NCI-H1694 treated with DMSO at 0.1 percent for 48 hours (cell line): ENCODE measurements at places on chromosomes 12 and 14.

- DNase-seq = no peak
Observed at GRCh38 chr12:48997719-48998496, 1.3 kb downstream of the DDN start.

DNA sequence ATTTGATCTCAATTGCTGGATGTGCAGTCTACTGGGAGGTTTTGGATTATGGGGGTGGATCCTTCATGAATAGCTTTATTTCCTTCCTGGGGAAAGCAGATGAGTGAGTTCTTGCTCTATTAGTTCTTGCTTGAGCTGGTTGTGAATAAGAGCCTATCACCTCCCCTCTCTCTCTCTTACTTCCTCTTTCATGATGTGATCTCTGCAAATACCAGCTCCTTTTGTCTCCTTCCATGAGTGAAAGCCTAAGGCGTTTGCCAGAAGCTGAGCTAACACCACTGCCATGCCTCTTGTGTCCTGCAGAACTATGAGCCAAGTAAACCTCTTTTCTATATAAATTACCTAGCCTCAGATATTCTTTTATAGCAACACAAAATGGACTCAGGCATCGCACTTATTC, 302.7 kb downstream of the CCER1 start:
- no peak for DNase-seq

GRCh38 chr12:116150452-116150851, 127.0 kb downstream of the MED13L start:
- no peak for DNase-seq

- no peak for DNase-seq
Observed at GRCh38 chr12:60539592-60539991, 943.8 kb downstream of the SLC16A7 start.

DNA sequence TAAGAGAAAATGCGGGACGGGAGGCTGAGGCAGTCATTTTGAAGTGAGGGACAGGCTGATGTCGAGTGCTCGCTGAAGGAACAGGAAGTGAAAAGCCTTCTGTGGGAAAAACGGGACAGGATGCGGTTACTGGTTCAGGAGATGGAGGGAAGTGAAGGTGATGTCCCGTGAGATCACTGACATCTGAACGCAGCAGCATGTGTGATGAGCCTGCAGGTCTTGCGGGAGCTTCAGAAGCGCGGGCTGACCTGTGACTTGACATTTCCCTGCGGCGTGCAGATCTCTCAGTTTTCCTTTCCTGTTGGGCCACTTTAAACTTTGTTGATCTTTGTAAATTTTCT, 77.8 kb downstream of the DDX51 start:
- no peak for DNase-seq

GRCh38 chr14:90900476-90901083, 84.3 kb upstream of the TTC7B start:
- peak; percentile 54 for DNase-seq

- no peak for DNase-seq
Observed at GRCh38 chr14:51897791-51898355, 37.5 kb downstream of the GNG2 start.

GRCh38 chr12:62860501-62861411, 74.2 kb downstream of the PPM1H start:
- DNase-seq = no peak

DNA sequence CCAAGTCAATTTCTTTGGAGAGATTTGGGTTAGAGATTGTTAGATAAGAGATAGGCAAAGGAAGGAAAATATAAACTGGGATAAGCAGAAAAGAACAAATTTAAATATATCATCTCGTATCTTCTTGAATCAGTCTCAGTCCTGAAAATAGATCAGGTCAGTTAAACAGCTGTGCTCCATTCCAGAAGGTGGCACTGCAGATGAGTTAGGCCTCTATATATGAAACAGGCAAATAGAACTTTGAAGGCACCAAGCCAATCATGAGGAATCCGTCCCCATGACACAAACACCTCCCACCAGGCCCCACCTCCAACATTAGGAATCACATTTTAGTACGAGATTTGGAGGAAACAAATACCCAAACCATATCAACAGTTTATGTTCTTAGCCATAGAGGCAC, 605.5 kb upstream of the USP15 start:
- DNase-seq = no peak

GRCh38 chr12:40622246-40622838, 69.9 kb upstream of the CNTN1 start:
- DNase-seq = peak; percentile 40

- no peak for DNase-seq
Observed at GRCh38 chr12:131147894-131148293, 194.2 kb downstream of the ADGRD1 start.

- DNase-seq = peak; percentile 96
Observed at GRCh38 chr14:74922752-74923401, at the start of gene RPS6KL1. TSS of gene RPS6KL1 (minus strand) at chr14:74923260. CDS start at chr14:74921541, 1,719 bp downstream.

- DNase-seq = no peak
Observed at GRCh38 chr12:1350934-1351240, 243.5 kb downstream of the FBXL14 start.

DNA sequence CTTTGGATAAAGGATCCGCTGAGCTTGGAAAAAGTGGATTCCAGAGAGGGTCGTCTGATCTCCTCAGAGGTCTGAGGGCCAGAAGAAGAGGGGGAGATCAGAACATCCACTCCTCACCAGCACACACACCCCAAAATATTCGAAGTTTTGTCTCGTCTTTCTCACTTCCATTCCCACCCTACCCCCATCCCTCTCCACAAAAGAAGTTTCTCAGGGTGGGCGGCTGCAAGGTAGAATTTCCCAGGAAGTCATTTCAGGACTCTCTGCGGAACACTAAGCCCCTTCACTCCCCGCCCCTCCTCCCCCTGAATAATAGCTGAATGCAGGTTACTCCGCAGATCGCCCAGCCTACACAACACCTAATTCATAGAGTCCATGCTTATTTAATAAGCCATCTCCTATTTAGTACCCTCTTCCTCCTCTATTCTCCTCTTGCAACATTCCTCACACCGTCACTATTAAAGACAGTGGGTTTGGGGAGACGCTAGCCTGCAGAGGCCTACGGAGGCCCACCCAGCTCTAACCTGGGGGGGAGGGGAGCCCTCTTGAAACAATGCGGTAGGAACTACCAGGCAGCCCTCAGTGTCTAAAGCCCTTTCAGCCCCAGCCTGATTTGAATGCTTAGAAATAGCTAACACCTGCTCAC, 649 bp upstream of the SALL2 start:
- DNase-seq = no peak

DNA sequence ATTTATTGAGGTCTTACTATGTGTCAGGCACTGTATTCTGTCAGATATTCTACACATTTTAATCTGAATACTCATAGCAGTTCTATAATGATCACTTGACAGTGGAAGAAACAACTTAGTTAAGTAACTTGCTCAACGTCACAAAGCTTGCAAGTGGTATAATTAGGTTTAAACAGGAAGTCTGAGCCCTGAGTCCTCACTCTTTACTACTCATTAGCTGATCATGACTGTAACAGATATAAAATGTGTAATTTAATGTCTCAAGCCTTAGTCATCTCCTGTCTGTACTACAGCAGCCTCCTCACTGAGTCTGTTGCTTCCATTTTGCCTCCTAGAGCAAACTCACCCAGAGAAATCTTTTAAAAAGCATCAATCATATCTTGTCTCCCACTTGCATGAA, 38.9 kb downstream of the PPP4R4 start:
- DNase-seq = no peak

DNA sequence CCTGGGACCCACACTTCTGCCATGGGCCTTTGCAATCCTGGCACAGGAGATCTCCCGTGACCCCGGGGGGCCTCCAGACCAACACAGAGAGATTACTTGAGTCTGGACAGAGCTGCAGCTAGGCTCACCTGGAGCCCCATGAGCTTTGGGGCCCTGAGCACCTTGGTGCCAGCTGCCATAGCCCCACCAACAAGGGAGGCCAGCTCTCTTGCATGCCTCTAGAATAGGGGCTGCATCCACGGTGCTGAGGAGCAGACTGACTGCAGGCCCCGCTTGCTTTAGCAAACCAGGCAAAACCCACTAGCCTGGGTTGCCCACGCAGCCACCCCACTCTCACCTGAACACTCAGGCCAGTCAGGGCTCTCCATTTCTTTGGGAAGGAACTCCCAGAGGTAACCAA, 3.7 kb upstream of the OR4N2 start:
- no peak for DNase-seq

- no peak for DNase-seq
Observed at GRCh38 chr12:109677279-109677691, 36.3 kb upstream of the FAM222A start.

- peak; percentile 23 for DNase-seq
Observed at GRCh38 chr12:26028953-26029735, 70.7 kb downstream of the RASSF8 start.

GRCh38 chr12:70744178-70744577, 106.9 kb upstream of the PTPRB start:
- no peak for DNase-seq

DNA sequence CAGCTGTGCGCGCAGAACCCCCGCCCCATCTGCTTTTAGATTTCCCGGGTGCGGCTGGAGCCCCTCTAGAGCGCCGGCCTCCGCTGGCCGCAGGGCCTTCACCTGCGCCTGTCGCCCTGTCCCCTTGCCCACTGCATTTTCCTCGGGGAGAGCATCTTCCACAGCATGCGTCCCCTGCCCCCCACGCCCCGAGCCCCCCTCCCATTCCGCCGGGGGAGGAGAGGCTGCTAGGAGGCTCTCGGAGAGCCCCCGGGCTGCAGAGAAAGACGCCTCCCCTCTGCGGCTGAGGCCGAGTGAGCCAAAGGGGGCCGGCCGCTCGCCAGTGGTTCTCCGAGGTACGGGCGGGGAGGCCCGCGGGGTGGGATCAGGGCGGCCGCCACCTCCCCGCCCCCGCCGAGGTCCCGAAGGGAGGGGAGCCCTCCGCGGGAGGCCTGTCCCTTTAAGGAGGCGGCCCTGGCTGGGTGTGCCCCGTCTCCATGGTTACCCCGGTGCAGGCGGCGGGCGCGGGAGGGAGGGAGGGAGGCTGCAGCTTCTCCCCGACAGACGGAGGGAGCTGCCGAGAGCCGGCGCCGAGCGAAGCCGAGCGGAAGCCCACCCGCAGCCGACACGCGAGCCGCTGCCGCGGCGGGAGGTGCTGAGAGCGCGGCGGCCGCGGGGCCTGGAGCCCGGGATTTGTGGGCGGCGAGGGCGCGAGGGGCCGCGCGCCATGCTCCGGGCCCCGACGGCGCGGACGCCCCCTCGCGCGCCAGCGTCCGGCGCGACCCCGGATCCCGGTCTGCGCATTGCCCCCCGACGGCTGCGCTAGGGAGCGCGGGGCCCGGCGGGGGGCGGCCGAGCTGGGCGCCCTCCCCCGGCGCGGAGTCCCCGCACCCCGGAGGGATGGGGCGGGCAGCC, at the start of gene KCNH3:
KCNH3 (plus strand) TSS at position 521 of the 894 bp plus-strand sequence. CDS start 387 bp downstream, outside the sequence.
- peak; percentile 49 for DNase-seq

DNA sequence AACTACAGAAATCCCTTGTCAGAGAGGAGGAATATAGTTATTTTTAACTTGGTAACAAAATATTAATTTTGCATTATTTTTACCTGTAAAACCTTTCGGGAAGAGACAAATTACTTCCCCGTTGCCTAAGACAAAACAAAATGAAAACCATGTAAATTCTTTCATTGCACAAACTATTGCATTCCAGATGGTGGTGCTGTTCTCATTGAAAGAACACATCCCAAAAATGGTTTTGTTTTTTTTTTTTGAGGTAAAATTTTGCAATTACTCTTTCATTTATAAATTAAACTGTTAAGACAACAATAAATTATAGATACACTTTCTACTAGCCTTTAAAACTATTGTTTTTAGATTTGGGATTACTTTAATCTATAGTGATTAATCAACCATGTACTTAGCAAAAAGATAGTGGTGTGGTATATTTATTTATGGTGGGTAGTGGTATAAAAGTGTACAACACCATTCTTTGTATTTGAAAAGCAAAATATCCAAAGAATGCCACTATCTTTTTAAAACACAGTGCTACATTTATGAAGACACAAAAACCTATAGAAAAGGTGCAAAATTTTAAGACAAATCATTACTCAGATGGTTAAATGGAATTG, 115.5 kb downstream of the SLC38A1 start:
- DNase-seq = peak; percentile 19

GRCh38 chr12:57772429-57773322, at the start of gene EEF1AKMT3:
TSS of gene EEF1AKMT3 (plus strand) at chr12:57772614. CDS start at chr12:57772725, 111 bp downstream.
- DNase-seq = peak; percentile 42

DNA sequence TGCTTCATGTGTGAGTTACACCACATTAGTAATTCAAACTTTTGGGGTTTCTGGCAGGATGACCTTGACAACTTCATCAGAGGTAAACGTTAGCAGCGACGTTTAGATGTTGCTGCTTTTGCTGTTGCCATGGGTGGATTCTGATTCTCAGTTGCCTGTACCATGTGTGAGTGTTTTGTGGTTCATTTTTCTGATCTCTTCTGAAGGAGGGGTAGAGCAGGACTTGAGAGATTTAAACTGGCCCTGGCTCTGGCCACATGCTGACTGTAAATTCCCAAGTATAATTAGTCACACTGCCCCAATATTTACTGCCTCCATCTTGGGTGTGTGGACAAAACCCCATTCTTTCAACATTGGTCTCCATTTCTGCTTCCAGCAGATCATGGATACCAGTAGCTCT, 110.4 kb downstream of the ETV6 start:
- DNase-seq = no peak

DNA sequence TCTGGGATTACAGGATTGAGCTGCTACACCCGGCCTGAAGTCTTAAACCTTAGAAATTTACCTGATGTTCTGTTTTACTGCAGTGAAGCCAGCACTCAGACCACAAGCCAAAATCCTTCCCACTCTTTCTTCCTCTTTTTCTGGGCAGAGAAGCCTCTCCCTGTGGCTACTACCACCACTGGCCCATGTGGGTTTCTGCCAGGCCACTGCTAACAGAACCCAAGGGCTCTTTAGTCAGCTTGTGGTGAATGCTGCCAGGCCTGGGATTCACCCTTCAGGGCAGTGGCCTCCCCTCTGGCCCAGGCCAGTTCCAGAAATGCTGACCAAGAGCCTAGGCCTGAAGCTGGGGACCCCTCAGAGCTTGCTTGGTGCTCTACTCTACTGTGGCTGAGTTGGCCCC, 35.3 kb downstream of the GAS2L3 start:
- no peak for DNase-seq

GRCh38 chr12:70823182-70823976, 97.2 kb downstream of the PTPRR start:
- no peak for DNase-seq

GRCh38 chr12:81143057-81143456, 65.2 kb downstream of the ACSS3 start:
- no peak for DNase-seq

GRCh38 chr12:3061059-3061458, 16.1 kb upstream of the TSPAN9 start:
- DNase-seq = no peak

GRCh38 chr14:71651228-71651627, 281.0 kb upstream of the RGS6 start:
- DNase-seq = no peak

DNA sequence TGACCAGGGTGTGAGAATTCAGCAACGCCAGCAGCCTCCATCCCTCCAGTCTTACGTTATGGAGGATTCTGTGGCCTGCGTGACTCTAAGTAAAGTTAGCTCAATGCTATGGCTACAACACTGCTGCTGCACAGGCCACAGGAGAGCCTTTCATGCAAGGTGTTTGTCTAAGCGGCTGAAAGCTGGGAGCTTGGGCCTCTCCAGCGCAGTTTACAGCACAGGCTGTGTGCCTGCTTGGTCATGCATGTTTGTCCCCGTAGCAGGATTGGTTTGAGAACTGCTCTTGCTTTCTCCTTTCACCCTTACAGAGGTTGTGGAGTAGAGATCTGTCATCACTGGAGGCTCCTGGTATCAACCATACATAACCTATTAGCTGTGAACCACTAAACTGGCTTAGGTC, 113.1 kb upstream of the TMCC3 start:
- DNase-seq = no peak
